ENCODE measurements at places on chromosomes 16 and 17.

DNA sequence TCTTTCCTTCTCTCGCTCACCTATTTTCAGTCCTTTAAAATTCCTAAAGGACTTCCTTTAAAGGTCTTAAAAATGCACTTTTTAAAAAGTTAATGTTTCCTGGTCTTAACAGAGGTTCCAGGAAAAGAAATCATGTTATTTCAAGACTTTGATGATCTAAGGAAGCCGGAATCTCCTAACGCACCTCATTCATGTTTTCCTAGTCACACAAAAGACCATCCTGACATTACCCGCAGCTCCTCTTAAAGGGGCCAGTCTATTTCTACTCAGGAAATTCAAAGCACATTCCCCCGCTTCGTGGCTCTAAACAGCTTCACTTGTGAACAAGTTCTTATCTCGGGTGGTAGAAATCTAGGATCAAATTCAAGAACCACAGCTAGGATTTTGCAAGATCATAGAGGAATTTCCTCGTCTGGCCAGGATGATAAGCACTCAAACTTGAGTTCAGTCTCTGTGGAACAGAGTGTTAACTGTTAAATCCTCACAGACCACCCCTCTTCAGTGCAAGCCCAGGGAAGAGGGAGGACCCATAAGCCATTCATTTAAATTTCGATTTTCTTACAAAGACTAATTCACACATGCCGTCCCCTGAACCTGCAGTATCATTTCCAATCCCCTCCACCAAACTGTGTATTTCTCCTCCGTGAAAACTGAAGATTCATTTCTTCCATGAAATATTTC lies 137.1 kb upstream of the AXIN2 start:
- DNase-seq: no peak

GRCh38 chr17:3213587-3213986 lies 6.1 kb downstream of the OR1A1 start:
- DNase-seq: no peak

DNA sequence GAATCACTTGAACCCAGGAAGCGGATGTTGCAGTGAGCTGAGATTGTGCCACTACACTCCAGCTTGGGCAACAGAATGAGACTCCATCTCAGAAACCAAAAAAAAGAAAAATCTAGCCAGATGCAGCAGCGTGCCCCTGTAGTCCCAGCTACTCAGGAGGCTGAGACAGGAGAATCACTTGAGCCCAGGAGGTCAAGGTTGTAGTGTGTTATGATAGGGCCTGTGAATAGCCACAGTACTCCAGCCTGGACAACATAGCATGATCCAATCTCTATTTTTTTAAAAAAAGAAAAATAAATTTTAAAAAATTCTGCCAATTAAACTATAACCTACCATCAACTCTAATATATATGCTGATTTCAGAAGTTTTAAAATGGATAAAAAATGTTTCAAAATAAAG lies 15.8 kb downstream of the PHLPP2 start:
- DNase-seq: no peak

DNA sequence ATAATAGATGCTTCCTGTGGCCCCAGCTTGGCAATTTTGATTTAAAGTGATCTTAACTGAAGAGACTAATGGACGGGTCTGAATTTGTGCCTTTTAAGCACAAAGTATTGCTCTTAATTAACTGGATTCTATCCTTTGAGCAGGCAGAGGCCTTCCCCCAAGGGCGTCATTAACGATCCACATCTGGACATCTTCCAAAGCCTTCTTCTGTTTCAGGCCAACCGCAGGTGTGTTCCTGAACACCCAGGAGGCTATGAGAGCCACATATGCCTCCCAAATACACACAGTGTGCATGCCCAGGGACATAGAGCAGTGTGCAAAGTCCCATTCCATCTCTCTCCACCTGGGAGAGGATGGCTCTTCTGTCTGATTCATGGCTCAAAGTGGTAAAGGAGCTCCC lies 42.3 kb downstream of the MAPT start:
- no peak for DNase-seq

GRCh38 chr17:28937044-28937729 lies 14.1 kb downstream of the PHF12 start:
- DNase-seq: no peak

- peak; percentile 26 for DNase-seq
These were observed 294.6 kb upstream of the HSBP1 start for GRCh38 chr16:83513008-83513755.

DNA sequence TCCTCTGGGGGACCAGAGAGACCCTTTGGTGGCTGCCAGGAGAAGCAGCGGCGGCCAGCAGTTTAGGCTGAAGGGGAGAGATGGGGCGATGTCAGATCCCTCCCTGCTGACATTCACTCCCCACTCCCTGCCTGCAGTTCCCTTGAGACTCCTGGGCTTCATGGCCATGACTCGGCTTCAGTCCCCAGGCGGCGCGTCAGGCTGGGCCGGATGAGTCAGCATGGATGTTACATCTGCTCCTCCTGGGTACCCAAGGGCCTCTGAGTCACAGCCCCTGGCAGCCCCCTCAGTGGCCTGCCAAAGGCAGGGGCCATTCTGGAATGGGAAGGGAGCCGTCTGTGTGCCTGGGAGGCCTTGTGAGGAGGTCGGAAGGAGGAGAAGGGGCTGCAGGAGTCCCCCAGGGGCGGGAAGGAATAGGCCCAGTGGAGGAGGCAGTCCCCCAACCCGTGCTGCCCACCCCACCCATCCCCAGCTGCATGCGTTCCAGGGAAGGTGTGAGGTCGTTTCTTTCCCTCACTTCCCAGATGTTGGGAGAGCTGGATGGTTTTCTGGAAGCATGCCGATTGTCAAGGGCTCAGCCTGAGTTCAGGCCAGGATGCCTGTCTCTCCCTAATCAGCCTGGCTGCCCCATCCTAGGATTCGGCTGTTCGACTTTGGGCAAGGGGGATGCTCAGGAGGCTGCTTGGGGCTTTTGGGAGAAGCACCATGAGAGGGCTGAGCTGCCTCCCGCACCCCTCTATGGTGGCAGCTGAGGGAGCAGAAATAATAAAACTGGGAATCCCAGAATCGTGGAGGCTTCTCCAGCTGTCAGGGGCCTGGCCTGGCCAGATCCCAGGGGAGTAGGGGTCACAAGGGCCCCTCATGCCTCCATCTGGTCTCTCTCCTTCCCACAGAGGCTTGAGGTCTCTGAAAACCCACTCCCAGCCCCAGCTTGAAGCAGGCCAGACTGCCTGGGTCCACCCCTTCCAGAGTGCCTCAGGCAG lies 9.7 kb downstream of the RHBDL3 start:
- DNase-seq: peak; percentile 40
